ENCODE measurements at places on chromosomes 3 and 15.
A peak's percentile ranks its signal among the peaks of the same experiment; 100 is the strongest.

GRCh38 chr3:30761374-30761773 is 133.1 kb downstream of the GADL1 start:
- ATAC-seq, result no peak

DNA sequence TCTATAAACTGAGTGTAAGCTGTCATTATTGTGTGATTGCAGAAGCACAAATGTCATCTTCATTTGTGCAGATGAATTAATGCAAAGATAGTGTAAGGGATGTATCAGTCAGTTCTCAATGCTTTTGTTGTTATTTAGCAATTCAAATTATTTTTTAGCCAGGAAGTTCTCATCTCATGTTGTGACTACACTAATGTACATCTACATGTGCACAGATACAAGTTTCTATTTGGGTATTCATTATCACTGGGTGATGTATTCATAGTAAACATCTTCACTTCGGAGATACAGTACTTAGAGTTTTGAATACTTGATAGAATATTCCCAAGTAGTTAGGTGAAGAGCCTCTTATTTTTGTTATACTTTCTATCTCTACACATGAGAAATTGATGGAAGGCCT is 11.1 kb downstream of the EIF2A start:
- ATAC-seq, result no peak

DNA sequence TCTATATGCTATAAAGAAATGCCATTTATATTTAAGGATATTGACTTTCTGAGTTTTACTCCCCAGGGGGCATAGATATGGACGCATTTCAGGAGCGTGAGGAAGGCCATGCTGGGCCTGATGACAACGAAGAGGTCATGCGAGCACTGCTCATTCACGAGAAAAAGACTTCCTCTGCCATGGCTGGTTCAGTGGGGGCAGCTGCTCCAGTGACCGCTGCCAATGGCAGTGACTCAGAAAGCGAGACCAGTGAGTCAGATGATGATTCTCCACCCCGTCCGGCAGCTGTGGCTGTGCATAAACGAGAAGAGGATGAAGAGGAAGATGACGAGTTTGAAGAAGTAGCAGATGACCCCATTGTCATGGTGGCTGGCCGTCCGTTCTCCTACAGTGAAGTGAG is 38.4 kb downstream of the GTF2E1 start:
- peak; percentile 91 for ATAC-seq

- ATAC-seq, result peak; percentile 69
Measured at GRCh38 chr3:192514081-192514753, 213.1 kb downstream of the FGF12 start.

- peak; percentile 90 for ATAC-seq
Measured at GRCh38 chr15:69403594-69403993, 10.6 kb upstream of the KIF23 start.

DNA sequence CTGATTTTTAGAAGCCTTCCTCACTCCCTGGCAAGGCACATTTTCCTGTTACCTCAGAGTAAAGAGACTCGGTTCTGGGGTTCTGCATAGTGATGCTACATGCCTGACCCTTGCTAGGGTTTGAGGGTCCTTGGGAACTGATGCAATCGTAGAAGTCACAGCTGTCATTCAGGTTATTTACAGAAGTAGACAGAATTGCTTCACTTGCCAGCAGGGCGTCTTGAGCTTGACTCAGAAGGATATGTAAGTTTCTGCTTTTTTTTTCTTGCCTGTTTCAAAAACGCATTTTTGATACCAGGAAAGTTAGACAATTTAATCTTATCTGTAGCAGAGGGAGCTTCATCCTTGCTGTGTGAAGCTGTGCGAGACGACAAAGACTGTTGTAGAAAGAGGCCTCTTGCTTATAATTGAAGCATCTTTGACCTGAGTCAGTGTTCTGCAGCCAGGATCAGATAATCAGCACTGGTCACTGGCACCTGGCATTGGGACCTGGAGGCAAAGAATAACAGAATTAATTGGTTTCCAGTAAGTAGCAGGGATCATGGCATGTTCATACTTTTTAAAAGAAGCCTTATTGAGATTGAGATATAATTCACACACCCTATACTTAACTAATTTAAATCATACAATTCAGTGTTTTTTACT is 24.8 kb downstream of the CACNA1D start:
- ATAC-seq, result no peak

DNA sequence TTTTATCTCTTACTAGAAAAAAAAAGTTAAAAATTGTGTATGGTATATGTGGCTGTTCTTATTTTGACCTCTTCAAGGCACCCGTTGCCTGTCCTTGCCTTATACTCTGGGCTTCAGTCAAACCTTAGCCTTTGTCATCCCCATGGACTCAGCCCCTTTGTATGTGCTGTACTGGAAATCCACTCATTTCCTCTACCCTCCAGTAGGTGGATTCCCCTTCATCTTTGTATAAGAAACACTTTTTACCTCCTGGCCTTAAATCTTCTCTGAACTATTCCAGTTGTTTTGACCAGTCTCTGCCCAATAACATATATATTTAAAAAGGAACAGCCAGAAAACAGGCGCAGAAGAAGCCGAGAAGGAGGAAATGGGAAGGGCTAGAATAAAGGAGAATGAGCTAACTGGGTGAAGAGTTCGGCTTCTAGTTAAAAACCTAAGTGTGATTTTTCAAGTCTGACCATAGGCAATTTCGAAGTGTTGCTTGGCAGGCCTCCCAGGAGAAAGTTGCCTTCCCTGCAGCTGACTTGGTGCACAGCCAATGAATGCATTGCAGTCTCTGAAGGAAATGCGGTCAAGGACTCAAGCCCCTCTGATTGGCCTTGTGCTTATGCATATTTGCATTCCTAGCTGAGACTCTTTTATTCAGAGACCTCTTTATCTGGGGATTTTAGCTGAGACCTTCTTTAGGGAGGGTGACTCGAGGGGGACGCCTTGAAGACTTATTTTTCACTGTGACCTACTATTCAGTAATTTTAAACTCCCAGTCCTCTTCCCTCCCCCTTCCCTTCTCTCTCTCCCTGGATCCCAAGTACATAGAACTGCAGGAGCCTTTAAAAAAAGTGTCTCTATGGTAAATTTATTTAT is 277.4 kb downstream of the ROBO1 start:
- ATAC-seq, result peak; percentile 59

GRCh38 chr3:4853749-4854140 is 125.5 kb upstream of the BHLHE40 start:
- no peak for ATAC-seq

- ATAC-seq, result no peak
Measured at GRCh38 chr3:130488288-130488687, 28.7 kb upstream of the COL6A6 start.

DNA sequence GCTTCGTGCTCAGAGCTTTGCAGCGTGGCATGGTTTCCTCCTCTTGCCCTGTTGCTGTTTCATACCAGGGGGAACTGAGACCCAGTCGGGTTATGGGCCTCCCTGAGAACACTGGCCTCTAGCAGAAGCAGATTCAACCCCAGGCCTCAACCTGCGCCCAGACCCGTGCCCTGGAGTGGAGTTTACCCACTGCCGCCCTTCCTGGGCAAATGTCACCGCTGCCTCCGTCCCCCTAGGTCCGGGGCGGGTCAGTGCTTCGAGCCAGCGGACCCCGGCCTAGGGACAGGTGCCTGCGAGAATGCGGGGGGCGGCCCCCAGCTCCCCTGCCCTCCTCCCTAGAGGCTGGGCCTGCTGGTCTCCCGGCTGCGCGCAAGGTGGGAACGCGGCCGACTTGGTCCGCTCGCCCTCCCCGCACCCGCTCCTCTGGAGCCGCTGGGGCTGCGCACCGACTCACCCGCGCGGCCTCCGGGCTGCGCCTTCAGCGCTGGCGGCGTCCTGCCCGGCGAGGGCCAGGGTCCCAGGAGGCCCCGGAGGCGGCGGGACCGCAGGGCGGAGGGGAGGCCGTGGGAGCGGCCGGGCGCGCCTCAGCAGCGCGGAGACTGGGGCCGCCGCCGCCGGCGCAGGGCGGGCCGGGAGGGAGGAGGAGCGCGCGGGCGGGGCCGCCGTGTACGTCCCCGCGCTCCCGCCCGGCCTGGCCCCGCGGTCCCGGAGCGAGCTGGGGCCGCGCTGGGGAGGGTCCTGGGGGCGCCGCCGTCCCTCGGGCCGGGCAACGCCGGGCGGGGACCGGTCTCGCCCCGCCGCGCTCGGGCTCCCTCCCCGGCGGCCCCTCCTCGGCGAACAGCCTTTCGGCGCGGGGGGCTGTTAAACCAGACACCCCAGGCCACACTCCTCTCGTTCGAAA is at the start of gene PIGZ:
PIGZ (minus strand) TSS at position 601 of the 901 bp plus-strand sequence. CDS start 16,802 bp downstream, outside the sequence.
- peak; percentile 71 for ATAC-seq

DNA sequence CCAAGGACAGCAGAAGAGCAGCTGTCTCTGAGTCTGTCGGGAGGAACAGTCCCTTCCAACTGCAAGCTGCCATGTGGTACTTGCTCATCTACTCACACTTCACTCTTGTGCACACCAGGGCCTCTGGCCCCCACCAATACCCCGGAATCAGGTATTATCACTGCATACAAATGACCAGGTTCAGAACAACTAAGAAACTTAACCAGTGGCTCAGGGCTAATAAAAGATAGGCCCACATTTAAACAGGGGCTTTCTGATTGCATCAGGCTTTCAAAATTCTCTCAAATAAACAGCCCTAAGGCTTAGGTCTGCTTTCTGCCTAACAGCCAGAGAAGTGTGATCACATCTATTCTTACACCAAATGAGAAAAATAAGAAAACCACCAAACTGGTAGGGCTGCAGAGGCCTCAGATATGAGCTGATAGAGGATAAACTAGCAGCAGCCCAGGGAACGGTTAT is 20.7 kb downstream of the CCDC12 start:
- no peak for ATAC-seq

- peak; percentile 91 for ATAC-seq
Measured at GRCh38 chr3:155870133-155870944, at the start of gene GMPS. GMPS (plus strand) TSS chr3:155870650; CDS start chr3:155870871, 221 bp downstream.

DNA sequence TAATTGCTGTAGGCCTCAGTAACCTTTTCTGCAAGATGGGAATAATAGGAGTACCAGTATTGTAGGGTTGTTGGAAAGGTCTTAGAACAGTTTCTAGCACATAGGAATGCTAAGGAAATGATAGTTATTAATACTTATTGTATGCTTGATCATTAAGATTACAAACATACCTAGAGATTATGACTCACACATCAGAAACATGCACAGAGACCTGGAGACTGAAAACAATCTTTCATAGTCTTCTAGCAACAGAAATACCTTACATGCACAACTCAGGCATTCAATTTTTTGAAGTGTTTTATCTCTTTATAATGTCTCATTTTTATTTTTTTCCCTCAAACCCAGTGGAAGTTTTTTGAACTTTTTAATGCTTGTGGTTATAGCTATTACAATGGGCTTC is 104.4 kb upstream of the ZBTB20 start:
- peak; percentile 85 for ATAC-seq

DNA sequence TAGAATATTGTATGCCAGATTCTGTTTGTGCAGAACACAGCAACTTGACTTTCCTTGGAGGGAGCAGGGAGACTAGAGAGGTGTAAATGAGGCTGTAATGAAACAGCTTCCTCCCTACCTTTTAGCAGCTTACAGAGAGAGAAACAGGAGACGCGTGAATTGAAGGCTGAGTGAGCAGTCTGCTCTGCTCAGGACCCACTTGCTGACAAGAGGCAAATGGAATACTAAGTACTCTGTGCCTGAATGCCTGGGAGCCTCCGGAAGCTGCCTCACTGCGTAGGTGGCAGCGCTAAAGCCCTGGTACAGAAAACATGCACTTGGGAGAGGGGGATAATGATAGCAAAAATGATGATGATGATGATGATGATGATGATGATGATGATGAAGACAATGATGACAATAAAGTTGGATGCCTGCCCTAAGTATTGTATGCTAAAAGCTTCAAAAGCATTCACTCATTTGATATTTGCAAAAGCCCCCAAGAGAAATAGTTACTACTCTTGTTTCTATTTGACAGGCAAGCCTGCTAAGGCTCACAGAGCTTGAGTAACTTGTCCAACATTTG is 548.9 kb downstream of the NTRK3 start:
- ATAC-seq, result no peak

- no peak for ATAC-seq
Measured at GRCh38 chr15:95659656-95660055, 670.8 kb upstream of the NR2F2 start.

DNA sequence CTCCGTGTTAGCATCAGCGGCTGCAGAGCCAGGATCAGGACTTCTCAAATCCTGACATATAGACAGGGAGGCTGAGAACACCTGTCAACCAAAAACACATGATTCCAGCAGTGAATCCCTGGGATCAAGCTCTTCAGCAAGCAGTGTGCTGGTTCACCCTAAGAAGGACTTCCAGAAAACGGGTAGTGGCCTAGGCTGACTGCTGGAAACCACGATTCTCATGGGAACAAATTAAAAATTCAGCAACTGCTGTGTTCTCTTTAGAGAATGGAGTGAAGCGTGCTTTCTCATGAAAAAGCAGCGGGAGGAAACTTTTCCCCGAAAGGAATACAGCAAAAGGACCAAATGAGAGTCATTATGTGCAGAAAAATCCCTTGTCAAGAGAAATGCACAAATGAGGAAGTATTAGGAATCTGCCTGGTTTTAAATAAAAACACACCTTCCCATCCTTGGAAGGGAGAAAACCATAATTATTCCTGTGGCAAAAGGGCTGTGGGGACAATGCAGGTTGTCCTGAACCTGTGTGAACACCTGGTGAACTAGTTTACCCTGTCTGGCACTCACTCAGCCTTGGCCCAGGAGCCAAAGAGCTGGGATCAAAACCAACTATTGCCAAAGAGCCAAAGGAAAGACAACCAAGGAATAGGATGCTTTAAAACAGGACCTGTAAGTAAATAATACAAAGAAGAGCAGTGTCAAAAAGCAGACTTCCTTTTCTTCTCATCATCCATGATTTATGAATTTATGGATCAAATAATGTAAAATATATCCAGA is 13.4 kb downstream of the IL12A start:
- no peak for ATAC-seq

DNA sequence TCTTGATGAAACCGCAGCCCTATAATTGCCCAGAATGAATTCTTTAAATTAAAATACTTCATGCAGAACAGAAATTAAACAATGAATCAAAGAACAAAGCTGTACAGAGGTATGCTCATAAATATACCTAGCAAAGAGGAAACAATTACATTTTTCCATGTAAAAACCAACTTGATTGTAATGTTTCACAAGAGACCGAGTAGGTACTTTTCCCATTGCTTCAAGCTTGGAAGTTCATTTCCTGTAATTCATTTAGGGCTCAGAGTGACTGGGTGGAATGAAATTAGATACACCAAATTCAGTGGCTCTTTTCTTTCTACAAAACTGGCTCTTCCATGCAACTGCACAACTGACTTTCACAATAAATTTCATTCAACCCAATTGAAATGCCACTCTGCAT is 51.4 kb downstream of the FHIT start:
- no peak for ATAC-seq

- no peak for ATAC-seq
Measured at GRCh38 chr15:96521386-96521785, 190.9 kb downstream of the NR2F2 start.

GRCh38 chr3:101240719-101241399 is 79.5 kb downstream of the IMPG2 start:
- ATAC-seq, result no peak

All from SK-N-SH treated with all-trans-retinoic acid at 6 μM for 48 hours (cell line).